ENCODE measurements at places on chromosomes 4 and X. TPM values are rescaled to one million over a fixed set of nuclear protein-coding genes. Genes with fewer than 3 reads are reported as not detected.

CITED1 gene
- total RNA-seq = 9.7 TPM

IL3RA gene
- total RNA-seq = 3.0 TPM

HPSE gene
- 2.1 TPM for total RNA-seq

ZNF182 gene
- 7.2 TPM for total RNA-seq

FAM53A gene
- total RNA-seq = 1.4 TPM

NUP62CL gene
- total RNA-seq = 4.4 TPM

Measured in diencephalon (tissue), 1 donor.